Jurkat, Clone E6-1 (cell line): ENCODE measurements at places on chromosomes 3 and 15.

DNA sequence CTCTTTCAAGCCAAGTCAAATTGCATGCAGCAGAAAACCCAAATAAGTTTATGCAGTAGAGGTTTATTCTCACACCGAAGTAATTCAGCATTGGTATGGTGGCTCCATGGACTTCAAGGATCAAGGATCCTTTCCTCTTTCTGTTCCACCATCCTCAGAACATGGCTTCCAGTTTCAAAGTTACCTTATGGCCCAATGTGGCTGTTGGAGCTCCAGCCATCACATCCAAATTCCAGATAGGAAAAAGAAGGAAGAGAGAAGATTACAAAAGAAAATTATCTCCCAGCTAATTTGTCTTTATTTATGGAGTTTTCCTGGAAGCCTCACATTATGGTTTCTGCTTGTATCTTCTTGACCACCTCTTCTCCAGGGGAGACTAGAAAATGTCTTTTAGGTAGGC lies 282.5 kb upstream of the CTDSPL start:
- no peak for DNase-seq

GRCh38 chr3:11356269-11356668 lies 84.1 kb downstream of the ATG7 start:
- DNase-seq, result no peak

- peak; percentile 48 for DNase-seq
Measured at GRCh38 chr3:120025520-120025919, 68.7 kb downstream of the GSK3B start.

GRCh38 chr3:49662720-49663413 lies 11.3 kb upstream of the APEH start:
- no peak for DNase-seq

DNA sequence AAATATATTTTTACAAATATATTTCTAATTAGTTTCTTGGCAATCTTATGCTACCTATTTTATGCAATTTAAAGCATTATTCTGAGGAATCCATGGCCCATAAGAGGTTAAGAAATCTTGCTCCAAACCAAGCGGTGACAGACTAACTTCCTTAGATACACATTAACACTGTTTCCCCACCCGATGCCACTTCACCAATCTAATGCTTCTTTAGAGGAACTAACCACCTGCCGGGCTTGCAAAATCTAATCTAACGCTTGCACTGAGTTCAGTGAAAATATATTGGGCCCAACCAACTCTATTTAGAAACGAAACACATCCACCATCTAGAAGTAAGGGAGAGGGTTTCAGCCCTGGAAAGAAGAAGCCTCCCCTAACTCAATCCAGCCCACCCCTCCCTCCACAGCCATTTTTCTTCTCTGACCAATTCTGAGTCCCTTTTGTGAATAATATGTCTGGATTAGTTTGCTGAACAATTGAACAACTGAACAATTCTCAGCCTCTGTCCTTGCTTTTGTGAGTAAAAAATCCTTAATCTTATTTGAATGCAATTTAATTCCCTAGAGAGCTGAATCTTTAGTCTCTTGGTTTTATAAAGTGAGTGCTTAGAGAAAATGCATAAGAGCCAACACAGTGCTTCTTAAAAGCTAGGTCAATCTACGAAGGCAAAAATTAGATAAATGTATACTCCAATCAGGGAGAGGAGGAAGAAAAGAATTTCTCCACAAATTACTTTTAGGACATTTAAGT lies 150.4 kb upstream of the ADAMTS9 start:
- no peak for DNase-seq

- no peak for DNase-seq
Measured at GRCh38 chr15:70050441-70050840, 47.3 kb downstream of the TLE3 start.

GRCh38 chr3:16665282-16665741 lies 60.1 kb upstream of the DAZL start:
- no peak for DNase-seq

DNA sequence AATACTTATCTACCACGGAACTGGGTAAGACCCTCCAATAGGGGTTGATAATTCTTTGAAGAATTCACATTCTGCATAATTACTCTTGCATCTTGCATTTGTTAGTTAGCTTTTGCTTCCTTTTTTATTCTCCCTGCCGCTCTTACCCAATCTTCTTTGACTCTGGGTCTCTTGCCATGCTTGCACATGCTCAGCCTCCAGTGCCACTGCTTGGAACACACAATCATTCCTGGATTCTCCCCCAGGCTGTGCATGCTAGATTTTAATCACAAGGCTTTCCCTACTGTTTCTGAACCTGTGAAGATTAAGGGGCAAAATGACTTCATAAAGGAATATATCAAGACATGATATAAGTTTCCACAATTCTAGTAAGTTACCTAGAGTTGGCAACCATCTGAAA lies 133.1 kb downstream of the IL1RAP start:
- DNase-seq, result no peak
